ENCODE measurements at places on chromosomes 16 and 17.

DNA sequence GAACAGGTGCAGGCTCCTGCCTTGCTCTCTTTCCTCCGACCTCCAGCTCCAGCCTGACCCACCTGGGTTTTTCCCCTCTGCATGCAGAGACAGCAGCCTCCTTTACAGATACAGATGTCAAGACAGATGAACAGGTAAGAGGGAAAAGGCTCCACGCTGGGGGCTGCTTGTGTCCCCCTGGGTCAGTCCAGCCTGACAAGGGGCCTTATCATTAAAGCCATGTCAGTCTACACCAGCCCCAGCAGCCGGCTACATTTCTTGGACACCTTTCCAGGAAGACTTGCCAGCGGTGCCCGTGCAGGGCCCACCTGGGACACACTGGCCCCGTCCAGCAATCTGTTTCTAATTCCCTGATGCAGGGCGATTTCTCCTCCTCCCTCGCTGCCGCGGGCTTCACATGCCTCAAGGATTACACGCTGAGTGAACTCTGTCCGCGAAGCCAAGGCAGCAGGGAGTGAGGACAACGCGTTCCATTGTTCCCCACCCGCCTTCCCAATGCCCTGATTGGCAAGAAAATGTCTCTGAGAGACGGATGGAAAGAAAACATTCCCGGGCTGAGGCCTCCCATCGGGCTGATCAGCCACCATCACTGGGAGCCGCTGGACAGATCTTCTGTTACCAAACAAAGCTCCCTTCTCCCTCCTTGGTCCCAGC is 184.7 kb downstream of the C16orf95 start:
- no peak for DNase-seq

GRCh38 chr17:50649042-50649908 is 14.6 kb downstream of the ABCC3 start:
- DNase-seq: no peak

DNA sequence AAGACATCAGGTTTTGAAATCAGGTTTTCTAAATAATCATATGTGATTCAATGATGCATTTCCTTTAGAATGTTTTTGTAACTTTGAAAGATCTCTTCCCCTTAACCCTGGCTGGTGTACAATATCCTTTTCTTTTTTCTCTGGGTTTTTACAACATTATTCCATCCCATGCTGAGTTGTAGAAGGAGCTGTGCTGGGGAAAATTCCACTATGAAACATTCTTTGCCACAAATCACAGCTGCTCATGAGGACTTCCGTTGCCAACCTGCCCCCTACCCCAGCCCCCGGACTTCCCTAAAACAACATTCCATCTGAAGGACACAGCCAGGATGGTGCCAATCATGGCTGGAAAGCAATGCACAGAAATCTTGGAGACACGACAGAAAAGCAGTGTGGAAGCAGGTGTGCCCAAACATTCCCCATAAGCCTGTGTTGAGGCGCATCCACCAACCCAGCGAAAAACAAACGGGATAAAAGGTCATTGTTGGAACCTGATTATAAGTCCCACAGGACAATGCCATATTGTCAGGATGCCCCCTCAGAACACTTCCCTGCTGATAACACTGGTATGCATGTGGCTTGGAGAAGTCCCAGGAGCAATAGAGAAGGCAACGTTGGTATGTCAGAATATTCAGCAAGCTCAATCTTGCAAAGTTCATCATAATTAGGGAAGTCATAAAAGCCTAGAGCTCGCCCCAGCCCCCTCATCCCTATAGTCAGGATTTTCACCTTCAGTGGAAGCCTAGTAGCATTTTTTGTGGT is 475.0 kb downstream of the HS3ST3B1 start:
- no peak for DNase-seq

GRCh38 chr17:31297090-31297489 is at the start of gene OMG:
Gene OMG, minus strand, starts transcription at chr17:31297239. Its CDS starts 908 bp downstream, at chr17:31296331.
- DNase-seq: no peak

GRCh38 chr16:25210758-25211157 is 6.0 kb upstream of the AQP8 start:
- no peak for DNase-seq

DNA sequence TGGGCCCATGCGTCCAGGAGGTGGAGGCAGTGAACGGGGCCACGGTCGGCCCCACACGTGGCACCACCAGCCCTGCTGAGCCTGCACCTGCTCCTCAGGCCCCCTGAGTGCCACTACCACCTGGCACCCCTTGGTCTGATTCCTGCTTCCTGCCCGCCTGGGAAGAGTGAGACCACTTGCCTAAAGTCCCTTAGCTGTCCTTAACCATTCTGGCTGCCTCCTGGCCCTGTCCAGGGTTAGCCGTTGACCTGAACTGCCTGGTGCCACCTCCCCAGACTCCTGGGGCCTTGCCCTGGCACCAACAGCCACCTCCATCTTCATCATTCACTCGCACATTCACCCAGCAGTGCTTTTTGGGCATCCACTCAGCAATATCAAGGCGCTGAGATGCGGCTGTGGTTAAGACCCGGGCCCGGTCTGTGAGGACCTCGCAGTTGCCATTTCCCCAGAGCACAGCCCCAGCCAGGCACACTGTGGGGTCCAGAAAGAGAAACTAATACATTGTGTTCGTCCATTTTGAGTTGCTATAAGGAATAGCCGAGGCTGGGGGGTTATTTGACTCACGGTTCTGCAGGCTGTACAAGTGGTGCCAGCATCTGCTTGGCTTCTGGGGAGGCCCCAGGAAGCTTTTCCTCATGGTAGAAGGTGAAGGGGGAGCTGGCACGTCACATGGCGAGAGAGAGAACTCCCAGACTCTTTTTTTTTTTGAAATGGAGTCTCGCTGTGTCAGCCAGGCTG is 318.4 kb downstream of the SEC14L1 start:
- no peak for DNase-seq

GRCh38 chr16:51938861-51939260 is 608.1 kb downstream of the TOX3 start:
- DNase-seq: no peak

- DNase-seq: no peak
Measured at GRCh38 chr16:29734786-29735185, 11.0 kb downstream of the C16orf54 start.

DNA sequence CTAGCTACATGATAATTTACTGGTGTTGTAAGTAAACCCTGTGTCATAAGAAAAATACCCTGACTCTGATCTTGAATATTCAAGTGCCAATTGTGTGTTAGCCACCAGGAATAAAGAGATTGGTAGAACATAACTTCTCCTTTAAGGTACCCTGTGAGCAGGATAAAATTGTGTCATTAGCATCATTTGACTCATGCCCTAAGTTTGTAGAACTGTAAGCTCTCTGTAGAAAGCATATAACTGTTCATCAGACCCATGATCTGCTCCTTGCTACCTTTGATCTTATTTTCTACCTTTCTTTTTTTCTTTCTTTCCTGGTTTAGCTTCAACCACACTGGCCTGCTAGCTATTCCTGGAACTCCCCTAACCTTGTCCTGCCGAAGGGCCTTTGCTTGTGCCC is 35.8 kb downstream of the PTRH2 start:
- DNase-seq: no peak

Measured in HS-5 (cell line).